ENCODE measurements at places on chromosomes 12 and 14. TPM values are rescaled to one million over a fixed set of nuclear protein-coding genes. Genes with fewer than 3 reads are reported as not detected.

GRCh38 chr12:56602239-56602638, 27.9 kb downstream of the BAZ2A start:
- no peak for DNase-seq

The ESPL1 gene
- 4.1 TPM for total RNA-seq

The KRT79 gene
- 0.32 TPM for total RNA-seq

The CABP1 gene
- 0.38 TPM for total RNA-seq

The TAS2R10 gene
- not detected for total RNA-seq

GRCh38 chr12:63042646-63043045, 107.7 kb upstream of the PPM1H start:
- no peak for DNase-seq

GRCh38 chr14:98984027-98984718, 287.8 kb downstream of the BCL11B start:
- no peak for DNase-seq

DNA sequence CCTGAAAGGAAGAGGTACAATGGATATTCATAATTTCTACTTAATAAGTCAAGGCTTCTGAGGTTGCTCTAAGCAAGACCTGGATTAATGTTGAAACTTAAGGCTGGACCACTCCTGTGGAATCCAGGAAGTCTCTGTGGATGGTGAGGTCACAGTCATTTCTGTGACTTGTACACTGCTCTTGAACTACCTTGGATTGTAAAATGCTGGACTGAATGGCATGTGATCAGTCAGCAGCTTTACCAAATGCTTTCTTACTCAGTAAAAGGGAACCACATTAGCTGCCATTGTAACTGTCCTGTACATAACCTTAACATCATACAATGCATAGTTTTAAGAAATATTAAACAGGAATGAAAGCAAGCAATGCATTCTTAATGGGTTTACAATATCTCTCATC, 182.9 kb downstream of the NOVA1 start:
- no peak for DNase-seq

DNA sequence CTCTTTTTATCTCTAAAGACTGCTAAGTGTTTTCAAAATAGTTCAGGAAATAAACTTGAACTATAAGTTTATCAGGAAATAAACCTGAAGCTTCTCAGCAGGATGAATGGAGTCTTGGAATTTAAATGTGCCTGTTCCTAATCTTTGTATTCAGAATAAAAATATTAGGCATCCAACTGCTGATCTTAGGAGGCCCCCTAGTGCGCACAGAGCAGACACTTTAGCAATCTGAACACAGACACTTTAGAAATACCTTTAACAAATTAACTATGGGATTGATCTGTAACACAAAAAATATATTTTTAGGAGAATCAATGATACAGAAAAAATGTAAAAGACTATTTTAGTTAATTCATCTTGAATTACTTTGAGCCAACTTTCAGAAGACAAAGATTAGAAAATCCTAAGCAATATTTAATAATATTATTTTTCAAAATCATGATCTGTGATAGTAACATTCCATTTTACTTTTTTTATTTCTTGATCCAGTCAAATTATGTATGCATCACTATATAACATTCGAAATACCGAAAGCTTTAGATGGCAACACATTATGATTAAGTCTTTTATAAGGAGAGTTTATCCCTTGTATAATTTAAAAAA, 80.9 kb downstream of the SLC41A2 start:
- no peak for DNase-seq

DNA sequence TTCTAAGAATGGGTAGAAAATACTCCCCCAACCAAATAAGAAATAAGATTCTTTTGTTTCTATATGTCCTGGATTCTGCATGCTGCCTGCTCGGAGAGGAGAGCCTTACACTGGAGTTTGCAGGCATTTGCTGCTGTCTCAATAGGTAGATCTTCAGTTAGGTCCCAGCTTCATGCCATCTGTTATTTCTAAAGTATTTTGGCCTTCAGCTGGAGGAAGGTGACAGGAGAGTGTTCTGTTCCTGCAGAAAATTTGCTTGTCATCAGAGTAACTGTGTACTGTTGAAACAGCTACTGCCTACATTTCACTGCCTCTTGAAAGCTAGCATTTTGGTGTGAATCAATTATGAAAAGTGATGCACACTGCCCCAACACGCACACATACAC, 966.9 kb downstream of the NRXN3 start:
- no peak for DNase-seq

The NABP2 gene
- 32.6 TPM for total RNA-seq

GRCh38 chr12:65331456-65331855, 53.0 kb downstream of the MSRB3 start:
- DNase-seq = no peak

DNA sequence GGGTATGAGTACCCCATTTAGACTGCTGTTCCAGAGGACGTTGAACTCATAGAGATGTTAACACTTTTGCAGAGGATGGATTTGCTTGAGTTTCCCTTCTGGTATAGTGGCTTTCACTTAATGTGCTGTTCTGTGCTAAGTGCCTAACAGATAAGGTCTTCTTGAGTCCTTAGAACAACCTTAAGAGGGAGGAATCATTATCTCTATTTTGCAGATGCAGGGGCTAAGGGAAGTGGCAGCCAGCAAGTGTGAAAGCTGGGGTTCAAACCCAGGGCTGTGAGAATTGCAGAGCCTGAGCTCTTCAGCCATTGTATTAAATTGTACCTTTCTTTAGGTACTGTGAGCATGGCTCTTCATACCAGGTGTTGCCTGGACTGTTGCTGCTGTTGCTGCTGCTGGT, 122.1 kb upstream of the NRXN3 start:
- no peak for DNase-seq

The GPR132 gene
- 10.4 TPM for total RNA-seq

DNA sequence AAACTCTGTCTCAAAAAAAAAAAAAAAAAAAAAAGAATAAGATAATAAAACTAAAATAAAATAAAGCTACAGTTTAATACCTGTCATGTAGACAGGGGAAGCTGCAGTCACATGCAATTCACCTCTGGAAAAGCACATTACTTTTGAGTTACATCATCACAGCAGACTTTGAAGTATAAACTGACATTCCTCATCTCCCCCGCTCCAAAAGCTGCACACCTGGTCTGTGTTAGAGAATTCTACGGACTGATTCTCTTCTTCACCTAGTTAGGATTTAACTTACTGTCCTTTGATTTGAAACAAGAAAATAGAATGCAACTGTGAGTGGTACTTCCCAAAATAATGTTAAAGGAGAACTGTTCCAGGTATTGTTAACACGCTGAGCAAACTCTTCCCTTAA, 25.1 kb downstream of the SPPL3 start:
- DNase-seq = no peak

Measured in left lung (tissue), 14 donors.